Adipose tissue (tissue), 3 donors: ENCODE measurements at places on chromosomes 13 and 19. TPM values are rescaled to one million over a fixed set of nuclear protein-coding genes. Genes with fewer than 3 reads are reported as not detected.

MBD3L4 gene
- not detected for polyA plus RNA-seq

SMIM24 gene
- polyA plus RNA-seq, result 1.2 TPM

ZNF625 gene
- 0.72 TPM for polyA plus RNA-seq

ZNF547 gene
- 0.72 TPM for polyA plus RNA-seq

STARD13 gene
- 13.3 TPM for polyA plus RNA-seq

PRODH2 gene
- polyA plus RNA-seq, result not detected

TEX26 gene
- polyA plus RNA-seq, result not detected

SBK3 gene
- 0.29 TPM for polyA plus RNA-seq

CCDC169 gene
- polyA plus RNA-seq, result 0.24 TPM

LILRB1 gene
- polyA plus RNA-seq, result 1.3 TPM

DPP9 gene
- polyA plus RNA-seq, result 36.4 TPM

PTH2 gene
- polyA plus RNA-seq, result not detected

FLT3LG gene
- polyA plus RNA-seq, result 7.4 TPM

PCDH17 gene
- 1.5 TPM for polyA plus RNA-seq

CPB2 gene
- polyA plus RNA-seq, result not detected

CUL4A gene
- 31.8 TPM for polyA plus RNA-seq

MIR17HG gene
- polyA plus RNA-seq, result 2.4 TPM

ZNF723 gene
- not detected for polyA plus RNA-seq

ZNF544 gene
- 10.1 TPM for polyA plus RNA-seq

ERF gene
- 64.6 TPM for polyA plus RNA-seq

NAXD gene
- polyA plus RNA-seq, result 22.8 TPM

TTC9B gene
- not detected for polyA plus RNA-seq

RNF17 gene
- not detected for polyA plus RNA-seq

SLC27A1 gene
- polyA plus RNA-seq, result 12.3 TPM

CELF5 gene
- 0.56 TPM for polyA plus RNA-seq

OR4F17 gene
- not detected for polyA plus RNA-seq

MRI1 gene
- polyA plus RNA-seq, result 33.5 TPM

FCER2 gene
- 0.39 TPM for polyA plus RNA-seq

TSSK6 gene
- polyA plus RNA-seq, result 0.82 TPM

ZNF579 gene
- 7.2 TPM for polyA plus RNA-seq

UBE2L5 gene
- polyA plus RNA-seq, result 0.12 TPM

F10 gene
- 19.5 TPM for polyA plus RNA-seq

RASIP1 gene
- 58.3 TPM for polyA plus RNA-seq

PSG1 gene
- polyA plus RNA-seq, result not detected

TMPRSS9 gene
- 0.09 TPM for polyA plus RNA-seq

VSTM1 gene
- 0.76 TPM for polyA plus RNA-seq

KASH5 gene
- polyA plus RNA-seq, result 1.9 TPM

ZNF880 gene
- polyA plus RNA-seq, result 12.5 TPM

SNRNP70 gene
- polyA plus RNA-seq, result 186 TPM

LHFPL6 gene
- 10.1 TPM for polyA plus RNA-seq

ZNF442 gene
- 1.3 TPM for polyA plus RNA-seq

TEKTIP1 gene
- 0.84 TPM for polyA plus RNA-seq

GNA15 gene
- 6.9 TPM for polyA plus RNA-seq

GPATCH1 gene
- 4.7 TPM for polyA plus RNA-seq

CRX gene
- not detected for polyA plus RNA-seq
